ENCODE measurements at places on chromosomes 4 and X.

- no peak for DNase-seq
These were observed 56.1 kb downstream of the TSPAN5 start for GRCh38 chr4:98602270-98602669.

GRCh38 chr4:156413239-156414135 is 459.8 kb upstream of the CTSO start:
- DNase-seq: no peak

GRCh38 chr4:123106747-123107146 is 184.3 kb upstream of the NUDT6 start:
- DNase-seq: no peak

- no peak for DNase-seq
These were observed 726.1 kb upstream of the GALNTL6 start for GRCh38 chr4:171087089-171087488.

DNA sequence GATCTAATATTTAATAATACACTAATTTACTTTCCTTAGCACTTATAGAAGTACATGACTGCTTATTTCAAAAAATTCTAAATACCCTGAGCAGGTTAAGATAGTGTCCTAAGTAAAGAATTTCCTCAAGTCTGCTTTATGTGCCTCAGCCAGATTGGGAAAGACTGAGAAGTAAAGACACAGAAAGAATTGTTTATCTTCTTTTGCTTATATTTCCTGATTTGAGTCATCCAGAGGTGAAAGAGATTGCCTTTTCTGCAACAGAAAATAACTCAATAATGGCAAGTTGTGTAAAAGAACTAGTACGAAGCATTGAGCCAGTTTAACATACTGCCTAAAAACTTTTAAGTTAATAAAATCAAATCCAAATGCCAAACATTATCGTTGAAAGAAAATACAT is 45.0 kb downstream of the NAF1 start:
- no peak for DNase-seq

DNA sequence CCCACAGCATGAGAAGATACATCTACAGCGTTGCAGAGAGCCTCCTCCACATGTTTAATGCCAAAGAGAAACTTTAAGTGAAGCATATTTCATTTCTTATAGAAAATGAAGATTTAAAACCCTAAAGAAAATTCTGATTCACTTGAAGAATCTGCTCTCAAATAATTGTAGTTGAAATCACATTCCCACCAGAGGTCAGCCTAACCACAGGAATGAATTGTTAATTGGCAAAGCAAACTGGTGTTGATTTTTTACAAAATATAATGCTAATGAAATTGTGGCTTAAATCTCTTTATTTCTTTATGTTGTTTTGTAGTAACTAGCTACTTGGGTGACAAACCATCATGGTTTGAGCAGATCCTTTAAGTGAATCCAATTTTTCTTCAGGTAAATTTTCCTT is 31.1 kb upstream of the WDR17 start:
- DNase-seq: peak; percentile 47

DNA sequence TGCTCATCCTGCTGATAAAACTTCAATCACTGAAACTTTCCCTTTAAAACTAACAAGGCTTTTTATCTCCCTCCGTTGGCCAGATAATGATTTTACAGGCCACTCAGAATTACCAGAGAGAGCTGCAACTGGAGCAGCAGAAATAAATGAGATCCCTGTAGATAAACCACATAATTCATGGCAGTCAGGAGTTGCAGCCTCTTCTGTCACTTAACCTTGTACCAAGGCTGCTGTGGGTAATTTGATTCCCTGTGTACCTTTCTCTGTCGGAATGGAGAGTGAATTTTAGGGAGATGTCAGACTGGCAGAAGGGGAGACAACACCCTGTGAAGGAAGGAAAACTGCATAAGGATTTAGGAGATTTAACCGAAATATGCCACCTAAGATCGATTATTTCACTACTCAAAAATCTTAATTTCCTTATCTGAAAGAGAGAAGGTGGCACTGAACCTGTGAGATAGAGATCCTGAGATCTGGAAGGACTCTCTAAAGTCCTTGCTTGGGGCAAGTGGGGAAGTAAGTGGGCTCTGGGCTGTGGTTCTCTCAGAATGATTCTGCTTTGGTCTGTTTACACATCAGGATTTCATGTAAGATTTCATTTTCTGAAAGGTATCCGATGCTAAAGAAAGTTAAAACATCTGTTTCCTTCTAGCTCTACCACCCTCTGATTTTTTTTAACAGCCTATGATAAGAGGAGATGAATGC is 14.3 kb upstream of the TSPAN5 start:
- no peak for DNase-seq

DNA sequence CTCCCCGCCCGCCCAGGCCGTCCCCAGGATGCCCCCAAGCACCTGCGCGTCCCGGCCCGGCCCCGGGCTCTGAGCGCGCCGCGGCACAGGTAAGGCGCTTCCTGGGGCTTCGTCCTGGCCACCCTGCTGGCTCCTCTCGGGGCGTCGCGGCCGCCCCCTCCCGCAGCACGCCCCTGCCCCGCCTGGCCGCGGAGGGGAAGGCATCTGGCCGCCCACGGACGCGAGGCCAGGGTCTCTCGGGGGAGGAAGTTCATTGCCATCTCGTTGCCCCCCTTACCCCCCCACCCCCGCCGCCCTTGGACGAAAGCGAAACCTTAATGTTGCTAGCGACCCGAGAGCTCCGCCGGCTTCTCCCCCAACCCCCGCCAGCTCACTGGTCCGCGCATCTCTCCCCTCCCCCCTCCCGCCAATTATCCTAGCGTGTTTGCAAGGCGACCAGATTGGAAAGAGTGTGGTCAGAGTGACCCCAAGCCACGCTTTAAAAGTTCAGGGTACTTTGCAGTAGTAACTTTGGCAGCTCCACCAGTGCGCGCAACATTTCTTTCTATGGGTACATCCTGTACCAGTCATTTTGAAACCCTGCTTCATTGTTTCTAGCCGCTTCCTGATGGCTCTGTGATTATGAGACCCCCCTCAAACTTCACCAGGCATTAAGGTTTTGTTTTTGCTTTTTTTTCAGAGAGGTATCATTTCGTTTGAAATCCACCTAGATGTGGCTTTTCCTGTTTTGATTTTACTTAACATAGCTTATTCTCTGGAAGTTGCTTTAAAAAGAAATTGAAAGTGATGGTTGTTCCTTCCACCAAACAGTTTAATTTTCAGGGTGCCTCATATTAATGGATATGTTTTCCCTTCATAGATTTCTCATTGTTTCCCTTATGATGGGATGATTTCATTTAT is 626 bp downstream of the TBC1D1 start:
- no peak for DNase-seq

DNA sequence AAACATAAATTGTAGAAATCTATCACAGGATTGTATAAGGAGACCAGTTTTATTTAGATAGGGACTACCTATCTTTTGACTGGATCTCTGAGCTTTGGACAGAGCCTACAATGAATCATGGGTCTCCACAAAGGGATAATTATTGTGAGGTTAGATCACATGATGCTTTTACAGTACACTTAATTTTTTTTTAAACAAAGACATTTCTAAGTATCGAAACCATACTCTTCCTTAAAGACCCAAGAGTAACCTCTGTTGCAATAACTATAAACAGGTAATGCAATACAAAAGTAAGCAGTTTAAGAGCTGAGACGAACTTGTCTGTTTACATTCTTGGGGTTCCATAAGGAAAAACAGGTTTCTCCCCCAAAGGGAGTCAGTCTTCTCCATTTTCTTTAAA is 64.3 kb upstream of the GABRE start:
- no peak for DNase-seq

DNA sequence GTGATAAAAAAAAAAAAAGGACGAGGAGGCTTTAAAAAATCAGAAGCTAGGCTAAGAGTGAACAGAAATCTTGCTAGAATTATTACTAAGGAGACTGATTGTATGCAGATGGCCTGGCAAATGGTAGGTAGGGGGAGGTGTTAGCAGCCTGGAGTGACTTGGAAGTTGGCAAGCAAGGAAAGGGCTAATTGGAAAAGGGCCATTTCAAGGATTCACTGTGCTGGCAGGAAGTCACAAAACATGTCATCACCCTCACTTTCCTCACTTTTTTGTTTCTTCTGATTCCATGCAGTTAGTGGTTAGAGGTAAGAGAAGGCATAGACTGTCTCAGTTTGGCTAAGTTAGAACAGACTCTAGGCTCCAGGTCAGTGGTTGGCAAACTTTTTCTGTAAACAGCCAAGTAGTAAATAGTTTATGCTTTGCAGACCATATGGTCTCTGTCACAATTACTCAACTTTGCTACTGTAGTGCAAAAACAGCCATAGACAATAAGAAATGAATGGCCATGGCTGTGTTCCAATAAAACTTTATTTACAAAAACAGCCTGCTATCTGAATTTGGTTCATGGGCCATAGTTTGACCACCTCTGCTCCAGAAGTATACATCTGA is 646.5 kb upstream of the ACTRT1 start:
- no peak for DNase-seq

DNA sequence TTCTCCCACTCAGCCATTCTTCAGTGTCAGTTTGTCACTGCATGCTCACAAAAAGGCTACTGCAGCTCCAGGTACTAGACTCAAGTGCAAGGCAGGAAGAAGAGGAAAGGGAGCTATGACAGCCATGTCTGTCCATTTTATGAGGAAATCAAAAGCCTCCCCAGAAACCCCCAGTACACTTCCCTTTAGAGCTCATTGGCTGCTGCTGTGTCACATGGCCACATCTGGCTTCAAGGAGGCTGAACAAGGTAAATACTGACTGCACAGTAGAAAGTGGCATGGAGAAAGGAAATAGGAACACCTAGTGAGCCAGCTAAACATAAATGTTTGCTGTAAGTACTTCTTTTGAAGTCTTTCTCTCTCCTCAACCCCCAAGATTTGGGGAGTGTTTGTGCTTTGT is 67.2 kb upstream of the FRAS1 start:
- DNase-seq: no peak

DNA sequence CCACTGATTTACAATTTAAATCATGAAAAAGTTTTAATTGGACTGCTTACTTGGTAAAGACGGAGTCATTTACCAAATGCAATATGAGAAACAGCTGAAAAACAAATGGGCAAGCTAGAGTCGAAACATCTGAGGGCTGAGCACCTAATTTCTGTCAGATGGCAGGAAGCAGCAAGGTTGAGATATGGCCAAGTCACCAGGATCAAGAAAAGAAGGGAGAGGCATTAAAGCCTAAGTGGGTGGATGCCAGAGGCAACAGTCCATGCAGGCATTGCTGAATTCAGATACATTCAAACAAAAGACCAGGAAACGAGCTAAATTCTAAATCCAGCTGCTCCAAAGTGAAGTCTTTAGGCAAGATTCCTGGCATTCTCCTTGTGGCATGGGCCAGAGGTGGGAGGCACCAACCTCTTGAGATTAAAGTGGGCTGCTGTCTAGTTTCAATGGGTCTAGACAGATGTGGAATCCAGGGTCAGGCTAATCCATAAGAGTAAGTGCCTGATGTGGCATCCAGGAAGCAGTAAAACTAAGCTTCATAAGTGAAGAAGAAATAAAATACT is 8.0 kb upstream of the ARSJ start:
- no peak for DNase-seq

DNA sequence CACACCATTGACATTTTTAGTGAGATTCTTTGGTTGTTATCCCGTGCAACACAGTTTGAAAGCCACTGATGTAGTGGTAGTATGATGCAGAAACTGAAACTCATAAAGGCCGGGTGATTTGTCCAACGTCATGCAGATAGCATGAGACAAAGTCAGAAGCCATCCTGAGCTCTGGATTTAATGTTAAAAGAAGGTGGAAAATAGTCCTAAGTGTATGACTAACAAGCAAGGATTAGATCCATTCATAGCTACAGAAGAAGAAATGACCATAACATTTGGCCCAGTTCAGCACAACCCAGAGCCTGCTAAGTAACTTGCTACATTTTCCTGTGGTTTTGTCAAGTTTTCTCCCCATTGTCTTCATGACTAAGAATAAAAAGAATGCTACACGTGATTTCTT is 142.4 kb downstream of the AMELX start:
- no peak for DNase-seq

DNA sequence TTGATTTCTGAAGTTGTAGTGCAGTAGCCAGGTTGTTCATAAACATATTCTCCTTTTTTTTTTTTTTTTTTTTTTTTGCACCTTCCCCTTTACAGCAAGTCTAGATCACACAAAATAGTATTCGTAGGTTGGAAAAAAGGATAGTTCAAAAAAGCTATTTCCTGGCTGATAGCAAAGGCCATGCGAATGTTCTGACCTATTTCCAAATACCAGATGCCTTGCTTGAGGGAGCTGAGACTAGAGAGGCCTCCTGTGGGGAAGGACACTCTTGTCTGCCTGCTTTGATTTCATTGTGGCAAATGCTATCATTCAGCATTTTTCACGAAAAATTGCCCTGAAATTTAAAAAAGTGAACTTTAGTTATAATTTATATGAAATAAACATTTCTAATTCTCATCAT is 111.4 kb downstream of the MAD2L1 start:
- no peak for DNase-seq

DNA sequence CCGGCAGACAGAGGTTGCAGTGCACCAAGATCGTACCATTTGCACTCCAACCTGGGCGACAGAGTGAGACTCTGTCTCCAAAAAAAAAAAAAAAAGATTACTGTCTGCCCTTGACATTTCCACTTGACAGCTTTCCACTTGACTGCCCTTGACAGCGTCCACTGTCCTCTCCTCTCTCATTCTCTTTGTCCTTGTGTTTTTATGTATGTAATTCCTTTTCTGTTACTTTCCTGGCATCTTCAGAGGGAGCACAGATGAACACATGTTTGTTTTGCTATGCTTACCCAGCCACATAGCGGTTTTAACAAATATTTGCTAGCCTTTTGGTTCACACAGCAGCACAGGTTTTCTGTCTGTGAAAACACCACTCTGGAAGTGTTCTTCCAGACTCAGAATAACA is 26.2 kb downstream of the SYAP1 start:
- DNase-seq: no peak

DNA sequence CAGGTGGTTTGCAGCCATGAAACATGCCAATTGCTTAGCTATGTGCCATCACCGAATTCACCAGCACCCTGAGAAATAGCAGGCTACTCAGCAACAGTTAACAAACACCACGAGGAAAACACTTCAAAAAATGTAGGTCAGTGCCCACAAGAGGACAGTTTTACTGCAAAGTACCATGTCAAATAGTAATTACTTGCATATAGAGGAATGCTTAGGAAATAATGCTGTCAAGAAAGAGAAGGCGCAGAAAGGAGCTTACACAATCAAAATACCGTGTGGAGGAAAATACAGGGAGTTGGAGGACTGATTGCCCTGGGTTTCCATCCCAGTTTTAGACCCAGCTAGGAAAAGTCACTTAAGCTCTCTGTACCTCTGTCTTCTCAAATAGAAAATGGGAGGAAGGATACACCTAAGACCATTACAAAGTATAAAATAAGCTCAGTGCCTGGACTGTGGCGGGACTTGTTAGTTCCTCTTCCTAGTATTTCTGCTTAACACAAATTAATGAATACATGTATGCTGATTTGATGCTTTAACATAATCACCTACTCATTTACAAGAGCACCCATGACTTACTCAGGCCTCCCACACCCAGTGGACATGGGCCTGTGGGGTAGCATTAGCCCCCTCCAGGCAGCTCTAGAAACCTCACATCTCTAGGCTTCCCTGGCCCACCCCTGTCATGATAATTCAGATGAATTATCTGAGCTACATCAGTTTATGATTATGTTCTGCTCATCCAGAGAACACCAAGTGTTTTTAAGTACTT is 44.5 kb upstream of the IL21 start:
- no peak for DNase-seq
